ENCODE measurements at places on chromosomes 6 and 20.

- DNase-seq, result no peak
Measured at GRCh38 chr6:148493424-148493823, 150.8 kb downstream of the SASH1 start.

DNA sequence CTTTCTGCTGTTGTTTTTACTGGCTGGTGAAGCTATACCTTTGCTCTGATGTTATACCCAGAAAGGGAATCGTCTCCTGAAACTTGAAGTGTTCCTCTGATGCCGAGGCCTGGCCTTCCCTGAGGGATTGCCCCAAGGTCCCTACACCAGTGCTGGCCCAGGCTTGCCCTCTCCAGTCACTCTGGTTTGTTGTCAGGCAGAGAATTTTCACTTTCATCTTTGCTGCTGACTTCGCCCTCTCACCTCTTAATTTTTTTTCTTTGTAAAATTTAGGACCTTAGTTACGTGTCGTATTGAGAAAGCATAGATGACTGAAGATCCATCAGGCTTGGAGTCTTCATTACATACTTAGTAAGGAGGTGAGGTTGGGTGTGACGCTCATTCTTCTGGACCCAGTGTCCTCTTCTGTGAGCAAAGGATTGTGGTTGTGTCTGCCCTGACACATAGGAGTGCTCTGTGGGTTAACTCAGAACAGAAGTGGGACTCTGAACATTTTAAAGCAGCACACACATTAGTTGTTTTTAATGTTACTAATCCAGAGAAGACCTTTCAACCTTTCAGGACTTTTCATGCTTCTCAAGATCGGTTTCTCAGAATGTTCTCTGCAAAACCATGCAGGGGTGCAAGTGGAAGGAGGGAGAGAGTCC, 45.4 kb downstream of the TULP4 start:
- no peak for DNase-seq

GRCh38 chr20:40154514-40154913, 534.5 kb downstream of the MAFB start:
- DNase-seq, result no peak

DNA sequence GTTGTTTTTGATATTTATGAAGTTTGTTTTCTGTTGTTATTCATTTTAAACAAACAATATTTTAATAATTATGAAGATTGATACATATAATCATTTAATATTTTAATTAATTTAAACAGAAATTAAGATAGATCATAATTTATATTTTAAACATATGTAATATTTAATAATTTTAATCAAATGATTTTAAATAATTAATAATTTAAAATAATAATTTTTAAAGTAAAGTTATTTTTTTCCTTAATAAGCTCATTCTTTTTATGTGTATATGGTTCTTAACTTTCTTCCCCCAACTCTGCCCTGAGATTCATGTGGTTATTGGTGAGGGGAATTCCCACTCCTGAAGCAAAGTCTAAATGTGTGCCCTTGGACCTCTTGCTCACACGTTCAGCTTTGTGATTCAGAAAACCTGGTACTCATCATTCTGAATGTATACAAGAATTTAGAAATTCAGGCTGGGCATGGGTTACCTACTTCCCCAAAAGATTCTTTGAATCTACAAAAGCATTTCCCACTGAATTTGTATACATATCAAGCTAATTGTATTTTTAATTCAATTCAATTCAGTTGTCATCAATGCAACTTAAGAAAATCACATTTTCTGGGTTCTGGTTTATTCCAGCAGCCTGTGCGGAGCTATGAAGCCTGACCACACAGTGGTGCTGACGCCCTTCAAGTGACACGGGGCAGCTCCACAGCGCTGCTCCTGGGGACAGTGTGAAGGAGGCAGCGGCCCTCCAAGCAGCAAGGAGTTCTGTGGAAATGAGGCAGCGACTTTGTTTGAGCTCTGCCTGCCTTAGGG, 168.9 kb upstream of the UST start:
- peak; percentile 48 for DNase-seq

- peak; percentile 59 for DNase-seq
Measured at GRCh38 chr6:24666097-24666640, 530 bp downstream of the TDP2 start.

GRCh38 chr6:12993283-12993898, 276.8 kb downstream of the PHACTR1 start:
- no peak for DNase-seq

- no peak for DNase-seq
Measured at GRCh38 chr20:43945391-43946205, 30.9 kb downstream of the TOX2 start.

DNA sequence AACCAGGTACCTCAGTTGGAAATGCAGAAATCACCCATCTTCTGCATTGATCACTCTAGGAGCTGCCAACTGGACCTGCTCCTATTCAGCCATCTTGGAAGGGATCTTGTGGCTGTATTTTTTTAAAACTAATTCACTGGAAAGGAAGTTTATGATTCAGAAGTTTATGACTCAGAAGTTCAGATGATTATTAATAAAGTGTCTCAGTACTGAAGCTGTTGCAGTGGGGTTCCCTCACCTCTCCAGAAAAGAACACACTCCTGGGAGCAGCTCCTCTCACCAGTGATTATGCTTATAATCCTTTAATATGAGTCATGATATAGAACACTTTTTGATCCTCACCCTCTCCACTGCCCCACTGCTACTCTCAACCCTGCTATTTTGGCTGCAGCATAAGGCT, 291.2 kb upstream of the HS3ST5 start:
- peak; percentile 6 for DNase-seq

GRCh38 chr20:40961686-40962640, 66.7 kb upstream of the TOP1 start:
- no peak for DNase-seq

DNA sequence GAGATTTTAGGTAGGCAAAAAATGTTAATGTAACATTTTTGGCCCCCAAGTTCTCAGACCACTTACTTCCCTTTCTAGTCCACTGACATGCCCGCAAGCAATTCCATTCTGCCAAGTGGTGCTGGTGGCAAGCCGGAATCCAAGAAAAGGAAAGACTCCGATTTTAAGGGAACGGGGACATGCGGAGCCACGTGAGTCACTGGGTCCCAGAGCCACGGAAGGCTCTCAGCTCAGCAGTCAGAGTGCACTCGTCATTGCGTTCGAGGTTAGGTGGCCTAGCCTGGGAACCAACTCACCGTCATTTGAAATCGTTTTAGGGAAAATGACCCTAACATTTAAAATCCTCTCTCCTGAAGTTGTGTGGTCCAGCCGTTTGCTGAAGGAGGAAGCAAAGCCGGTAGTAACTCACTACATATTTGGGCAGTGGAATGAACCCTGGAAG, 711 bp upstream of the SIRT5 start:
- DNase-seq, result no peak

- DNase-seq, result no peak
Measured at GRCh38 chr6:90098627-90099026, 198.0 kb downstream of the BACH2 start.

- DNase-seq, result no peak
Measured at GRCh38 chr20:11101243-11101642, 427.4 kb upstream of the JAG1 start.

- peak; percentile 88 for DNase-seq
Measured at GRCh38 chr20:37192137-37192854, 12.9 kb upstream of the MROH8 start.

GRCh38 chr20:49562311-49563014, 5.5 kb downstream of the PTGIS start:
- no peak for DNase-seq

GRCh38 chr6:33430991-33431879, 11.4 kb downstream of the SYNGAP1 start:
- DNase-seq, result peak; percentile 47

GRCh38 chr6:14025160-14025559, 92.4 kb upstream of the CD83 start:
- no peak for DNase-seq

- DNase-seq, result no peak
Measured at GRCh38 chr6:18262702-18263417, 1.5 kb downstream of the DEK start.

GRCh38 chr20:60038400-60039008, 80.3 kb downstream of the CDH26 start:
- DNase-seq, result no peak

DNA sequence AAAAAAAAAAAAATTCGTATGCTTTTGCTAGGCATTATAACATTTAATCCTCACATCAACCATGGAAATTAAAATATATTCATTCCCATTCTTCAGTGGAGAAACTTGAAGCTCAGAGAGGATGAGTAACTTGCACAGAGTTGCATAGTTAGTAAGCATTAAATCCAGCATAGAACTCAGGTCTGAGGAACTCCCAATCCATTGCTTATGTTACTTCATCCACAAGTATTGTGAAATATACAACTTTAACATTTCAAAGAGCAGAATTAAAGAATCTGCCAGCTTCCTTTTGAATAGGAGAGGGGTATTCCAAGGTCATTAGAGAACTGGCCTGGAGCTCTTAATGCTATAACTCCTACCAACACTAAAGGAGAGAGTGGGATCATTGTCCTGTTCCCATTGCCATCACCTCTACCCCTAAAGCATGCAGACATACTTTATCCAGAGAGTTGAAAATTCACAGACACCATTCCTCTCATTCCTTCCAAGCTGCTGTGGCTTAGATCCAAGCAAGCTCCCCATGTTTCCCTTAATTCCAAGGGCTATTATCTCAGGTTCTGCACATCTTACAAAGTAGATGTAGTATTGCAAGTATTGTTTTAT, 91.9 kb downstream of the FLRT3 start:
- DNase-seq, result no peak

DNA sequence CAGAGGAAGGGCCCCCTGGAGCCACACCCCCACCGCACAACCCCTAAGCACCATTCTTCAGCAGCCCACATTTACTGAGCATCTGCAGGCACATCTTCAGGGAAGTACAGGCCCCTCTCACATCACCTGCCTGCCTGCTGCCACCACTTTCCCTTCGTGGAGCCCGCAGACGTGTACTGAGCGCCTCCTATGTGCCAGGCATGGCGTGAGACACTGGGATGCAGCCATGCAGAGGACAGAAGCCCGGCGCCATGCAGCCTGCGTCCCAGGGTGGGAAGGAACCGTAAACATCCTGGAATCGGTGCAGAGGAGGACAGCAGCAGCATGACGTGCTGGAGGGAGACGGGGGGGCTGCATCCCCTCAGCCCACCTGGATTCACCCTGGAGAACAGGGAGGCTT, 78.1 kb downstream of the GRM4 start:
- no peak for DNase-seq

GRCh38 chr6:131765081-131765803, 42.6 kb upstream of the ENPP1 start:
- DNase-seq, result no peak

- no peak for DNase-seq
Measured at GRCh38 chr6:44867571-44868334, 460.4 kb upstream of the RUNX2 start.

GRCh38 chr20:5482791-5483190, 166.0 kb upstream of the PROKR2 start:
- DNase-seq, result no peak

- DNase-seq, result no peak
Measured at GRCh38 chr6:159427335-159427734, 258.1 kb downstream of the FNDC1 start.

- no peak for DNase-seq
Measured at GRCh38 chr20:20562507-20562906, 149.9 kb downstream of the RALGAPA2 start.

DNA sequence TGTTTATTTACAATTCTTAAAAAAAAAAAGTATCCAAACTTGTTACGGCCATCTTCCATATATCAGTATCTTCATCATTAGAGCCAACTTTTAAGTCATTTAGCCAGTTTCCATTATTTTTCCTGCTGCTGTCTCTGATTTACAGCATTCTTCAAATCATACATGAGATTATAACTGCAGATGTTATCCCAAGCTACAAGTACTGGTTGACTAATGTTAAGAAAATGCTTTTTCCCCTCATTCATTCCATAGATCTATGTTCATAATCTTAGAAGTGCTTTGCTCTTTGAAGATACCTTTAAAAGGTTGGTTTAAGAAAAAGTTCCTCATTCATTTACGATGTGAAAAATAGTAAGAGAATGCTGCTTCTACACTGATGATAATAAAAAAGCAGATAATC, 158.7 kb downstream of the RNGTT start:
- no peak for DNase-seq

- DNase-seq, result no peak
Measured at GRCh38 chr20:58649288-58650180, 1.5 kb upstream of the STX16 start.
